DMS 273 treated with DMSO at 0.1 percent for 48 hours (cell line): ENCODE measurements at places on chromosomes 6 and 20.

- no peak for DNase-seq
Measured at GRCh38 chr6:23179994-23180393, 610.6 kb downstream of the HDGFL1 start.

- no peak for DNase-seq
Measured at GRCh38 chr20:23081263-23081819, 4.8 kb downstream of the CD93 start.

DNA sequence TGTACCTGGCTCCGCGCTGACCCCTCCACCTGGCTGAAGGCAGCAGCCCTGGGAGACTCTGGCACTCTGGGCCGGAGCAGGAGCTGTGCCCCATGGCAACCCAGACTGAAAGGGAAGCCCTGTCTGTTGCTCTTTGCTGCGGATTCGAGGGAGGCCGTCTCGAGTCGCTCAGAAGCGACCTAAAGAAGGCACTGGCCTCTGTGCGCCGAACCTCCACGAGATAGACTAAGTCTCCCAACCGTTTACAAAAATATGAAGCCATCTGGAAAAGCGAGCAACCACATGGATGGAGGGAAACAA is 10.5 kb upstream of the TBX18 start:
- no peak for DNase-seq

DNA sequence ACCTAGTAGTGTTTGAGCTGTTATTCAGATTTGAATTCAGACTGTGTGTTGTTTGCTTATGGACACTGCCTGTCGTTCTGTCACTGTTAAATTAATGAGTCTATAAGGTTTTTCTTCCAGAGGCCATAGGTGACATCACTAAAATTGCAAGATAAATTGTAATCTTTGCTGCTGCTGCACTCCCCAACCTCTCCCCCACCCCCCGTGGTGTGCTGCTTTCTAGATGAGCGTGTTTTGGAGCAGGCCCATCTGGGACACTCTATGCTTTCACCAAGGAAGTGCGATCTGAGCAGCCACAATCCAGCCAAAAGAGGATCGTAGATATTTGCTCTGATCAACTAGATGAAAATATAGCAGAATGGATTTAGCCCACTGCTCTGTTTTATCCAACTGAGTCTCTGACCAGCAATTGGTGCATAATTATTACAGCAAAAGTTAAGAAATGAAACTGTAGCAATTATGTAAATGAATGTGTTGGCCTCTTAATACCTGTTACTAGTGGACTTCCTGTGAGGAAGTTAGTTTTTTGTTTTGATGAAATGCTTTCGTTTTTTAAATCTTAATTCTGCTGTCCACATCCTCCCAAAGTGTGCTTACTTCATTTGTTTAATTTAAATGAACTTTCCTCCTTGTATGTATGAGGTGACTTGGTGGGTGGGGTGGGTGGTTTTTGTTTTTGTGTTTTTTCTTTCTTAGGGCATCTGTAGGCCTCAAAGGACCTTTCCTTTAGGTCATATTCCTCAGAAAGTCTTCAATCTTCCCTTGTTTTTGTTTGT is 58.1 kb downstream of the RPRD1B start:
- DNase-seq: no peak

- DNase-seq: no peak
Measured at GRCh38 chr6:32685603-32686002, 19.1 kb upstream of the HLA-DQB1 start.

- DNase-seq: no peak
Measured at GRCh38 chr6:8085053-8085511, 17.3 kb downstream of the EEF1E1 start.

GRCh38 chr6:145749632-145750031 is 14.3 kb upstream of the EPM2A start:
- no peak for DNase-seq

- DNase-seq: no peak
Measured at GRCh38 chr20:47775841-47776240, 9.4 kb downstream of the SULF2 start.

DNA sequence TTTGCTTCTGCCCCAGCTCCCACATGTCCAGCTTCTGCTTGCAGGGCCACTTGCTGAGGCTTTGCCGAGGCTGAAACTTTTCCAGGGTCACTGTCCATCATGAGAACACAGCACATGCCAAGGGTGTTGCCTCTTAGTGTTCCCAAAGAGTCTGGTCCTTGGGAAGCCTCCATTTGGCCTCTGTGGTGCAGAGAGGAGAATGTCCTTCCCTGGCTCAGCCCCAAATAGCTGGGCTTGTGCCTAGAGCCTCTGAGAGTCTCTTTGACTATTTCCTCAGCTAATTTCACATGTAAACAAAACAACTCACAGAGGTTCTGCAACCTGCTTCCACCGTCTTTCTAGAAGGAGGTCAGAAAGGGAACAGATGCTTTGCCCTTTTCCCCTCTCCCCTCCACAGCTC is 40.4 kb upstream of the RAB23 start:
- no peak for DNase-seq

DNA sequence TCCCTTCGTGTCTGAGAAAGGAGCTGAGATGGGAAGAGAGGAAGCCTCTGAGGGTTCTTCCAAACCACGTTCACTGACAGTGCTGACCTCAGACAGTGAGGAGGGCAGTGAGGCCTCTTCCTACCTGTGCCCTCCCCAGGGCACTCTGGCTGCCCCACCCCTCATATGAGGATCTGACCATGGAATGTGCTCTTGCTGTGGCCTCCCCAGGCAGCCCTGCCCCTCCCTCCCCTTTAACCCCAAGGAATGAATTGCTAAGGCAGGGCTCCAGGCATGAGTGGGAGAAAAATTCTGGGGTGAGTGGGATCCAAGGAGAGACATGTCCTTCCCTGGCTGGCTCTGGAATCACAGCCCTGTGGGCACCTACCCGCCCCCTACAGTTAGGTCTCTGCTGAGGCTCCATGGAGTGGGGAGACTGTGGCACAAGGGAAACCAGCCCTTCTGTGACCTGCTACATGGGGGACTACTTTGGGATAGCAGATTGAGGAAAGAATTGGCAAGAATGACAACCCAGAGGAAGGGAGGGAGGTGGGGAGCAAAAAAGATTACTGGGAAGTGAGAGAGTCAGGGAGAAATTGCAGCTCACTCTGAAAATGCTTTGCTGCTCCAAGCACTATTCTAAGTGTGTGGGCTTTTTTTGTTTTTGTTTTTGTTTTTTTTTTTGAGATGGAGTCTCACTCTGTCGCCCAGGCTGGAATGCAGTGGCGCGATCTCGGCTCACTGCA is 29.4 kb downstream of the TNXB start:
- DNase-seq: no peak

GRCh38 chr20:48910347-48910781 is 11.1 kb upstream of the ARFGEF2 start:
- DNase-seq: no peak

GRCh38 chr6:105041880-105042279 is 85.0 kb downstream of the LIN28B start:
- DNase-seq: no peak

DNA sequence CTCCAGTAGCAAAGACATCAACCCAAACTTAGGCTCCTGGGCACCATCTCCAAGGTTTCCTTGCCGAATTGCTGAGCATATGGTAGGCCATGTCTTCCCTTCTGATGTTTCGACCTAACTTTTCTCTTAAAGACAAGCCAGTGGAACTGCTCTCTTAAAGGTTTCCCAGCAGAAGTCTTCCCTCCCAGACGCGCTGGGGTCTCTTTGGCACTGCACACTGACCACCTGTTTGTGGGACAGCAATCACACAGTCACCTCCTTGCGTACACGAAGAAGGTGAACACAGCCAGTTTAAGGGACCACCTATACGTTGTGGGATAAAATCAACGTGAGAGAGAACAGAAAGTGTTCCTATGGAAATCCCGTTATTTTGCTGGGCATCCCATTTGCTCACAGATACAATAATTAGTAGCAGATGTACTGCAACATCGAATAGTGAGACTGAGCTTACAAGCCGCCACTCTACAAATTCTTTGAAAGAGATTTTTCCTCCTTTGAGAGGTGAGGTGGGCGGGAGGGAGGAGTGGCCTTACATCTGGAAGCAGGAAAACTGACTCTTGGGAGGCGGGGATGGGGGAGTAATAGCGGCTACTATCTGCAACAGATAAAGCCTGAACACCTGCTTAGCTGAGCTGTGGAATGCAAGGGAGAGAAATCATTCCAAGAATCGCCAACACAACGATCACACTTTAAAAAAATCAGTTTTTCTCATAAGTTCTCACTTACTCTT is 9.9 kb downstream of the GRIK2 start:
- DNase-seq: no peak
